ENCODE measurements at places on chromosomes 12 and 14.

GRCh38 chr14:49550286-49551184, 35.6 kb downstream of the RPS29 start:
- H3K4me1 ChIP-seq = peaks cover 9% of the 10 kb centered on the region
- no peak overlapping the region for H3K4me3 ChIP-seq
- H3K27me3 ChIP-seq = no peaks in the 10 kb centered on the region
- DNase-seq = no peak
- H3K36me3 ChIP-seq = no peaks in the 10 kb centered on the region
- no peak overlapping the region for H3K27ac ChIP-seq

DNA sequence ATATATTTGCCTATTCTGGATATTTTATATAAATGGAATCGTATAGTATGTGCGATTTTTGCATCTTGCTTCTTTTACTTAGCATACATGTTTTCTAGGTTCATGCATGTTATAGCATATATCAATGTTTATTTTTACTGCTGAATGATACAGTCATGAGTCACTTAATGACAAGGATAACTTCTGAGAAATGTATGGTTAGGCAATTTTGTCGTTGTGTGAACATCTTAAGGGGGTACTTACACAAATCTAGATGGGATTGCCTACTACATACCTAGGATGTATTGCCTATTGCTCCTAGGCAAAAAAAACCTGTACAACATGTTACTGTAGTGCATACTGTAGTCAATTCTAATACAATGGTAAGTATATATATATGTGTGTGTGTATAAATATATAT, 8.8 kb downstream of the USP15 start:
- H3K36me3 ChIP-seq = no peaks in the 10 kb centered on the region
- peaks cover 20% of the 10 kb centered on the region for H3K4me1 ChIP-seq
- H3K27ac ChIP-seq = no peak overlapping the region

GRCh38 chr12:53097564-53098353, at the start of gene IGFBP6:
Gene IGFBP6 (plus strand): TSS chr12:53097667. CDS start chr12:53097718, 51 bp downstream.
- peaks cover 4% of the 10 kb centered on the region for H3K36me3 ChIP-seq
- peaks cover 41% of the 10 kb centered on the region for H3K4me1 ChIP-seq
- peaks cover 1% of the 10 kb centered on the region for H3K27me3 ChIP-seq
- DNase-seq = peak; percentile 58
- peak within 1 kb of the TSS; percentile 74 for H3K4me3 ChIP-seq

GRCh38 chr12:40175045-40175444, 49.8 kb upstream of the LRRK2 start:
- no peaks in the 10 kb centered on the region for H3K36me3 ChIP-seq
- no peak overlapping the region for H3K4me3 ChIP-seq
- no peaks in the 10 kb centered on the region for H3K27me3 ChIP-seq
- no peak overlapping the region for H3K27ac ChIP-seq

GRCh38 chr12:82627799-82628198, 58.9 kb upstream of the TMTC2 start:
- no peak overlapping the region for H3K4me3 ChIP-seq
- no peaks in the 10 kb centered on the region for H3K36me3 ChIP-seq
- DNase-seq = no peak
- H3K4me1 ChIP-seq = no peaks in the 10 kb centered on the region

DNA sequence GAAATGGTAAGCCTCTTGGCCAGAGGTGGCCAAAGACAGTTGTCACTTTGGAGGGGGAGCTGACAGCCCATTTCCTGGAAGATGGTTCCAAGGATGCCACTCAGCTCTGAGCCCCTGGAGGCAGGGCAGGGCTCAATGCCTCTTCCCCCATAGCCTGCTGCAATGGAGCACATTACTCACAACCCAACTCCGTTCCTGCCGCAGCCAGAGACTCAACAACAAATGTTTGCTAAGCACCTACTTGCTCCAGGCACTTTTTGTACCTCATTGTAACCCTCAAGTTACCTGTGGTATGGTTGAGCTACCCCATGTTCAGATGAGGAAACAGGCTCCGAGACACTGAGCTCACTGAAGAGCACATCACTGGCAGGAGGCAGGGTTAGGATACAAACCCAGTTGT, 19.5 kb downstream of the IRF2BPL start:
- DNase-seq = no peak
- no peaks in the 10 kb centered on the region for H3K36me3 ChIP-seq
- H3K4me3 ChIP-seq = no peak overlapping the region
- peak overlapping the region; percentile 92 for H3K27ac ChIP-seq

DNA sequence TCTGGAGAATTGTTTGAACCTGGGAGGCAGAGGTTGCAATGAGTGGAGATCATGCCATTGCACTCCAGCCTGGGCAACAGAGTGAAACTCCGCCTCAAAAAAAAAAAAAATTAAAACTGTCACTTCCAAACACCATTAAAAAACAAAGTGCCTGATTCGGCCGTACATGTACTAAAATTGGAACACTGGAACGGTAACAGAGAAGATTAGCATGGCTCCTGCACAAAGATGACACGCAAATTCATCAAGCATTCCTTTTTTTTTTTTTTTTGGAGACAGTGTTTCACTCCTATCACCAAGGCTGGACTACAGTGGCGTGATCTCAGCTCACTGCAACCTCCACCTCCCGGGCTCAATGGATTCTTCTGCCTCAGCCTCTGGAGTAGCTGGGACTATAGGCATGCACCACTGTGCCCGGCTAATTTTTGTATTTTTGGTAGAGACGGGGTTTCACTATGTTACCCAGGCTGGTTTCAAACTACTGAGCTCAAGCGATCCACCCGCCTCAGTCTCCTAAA, 40.2 kb upstream of the SINHCAF start:
- no peaks in the 10 kb centered on the region for H3K36me3 ChIP-seq
- DNase-seq = no peak
- peaks cover 48% of the 10 kb centered on the region for H3K4me1 ChIP-seq
- no peak overlapping the region for H3K4me3 ChIP-seq
- H3K27me3 ChIP-seq = no peaks in the 10 kb centered on the region
- H3K27ac ChIP-seq = no peak overlapping the region

DNA sequence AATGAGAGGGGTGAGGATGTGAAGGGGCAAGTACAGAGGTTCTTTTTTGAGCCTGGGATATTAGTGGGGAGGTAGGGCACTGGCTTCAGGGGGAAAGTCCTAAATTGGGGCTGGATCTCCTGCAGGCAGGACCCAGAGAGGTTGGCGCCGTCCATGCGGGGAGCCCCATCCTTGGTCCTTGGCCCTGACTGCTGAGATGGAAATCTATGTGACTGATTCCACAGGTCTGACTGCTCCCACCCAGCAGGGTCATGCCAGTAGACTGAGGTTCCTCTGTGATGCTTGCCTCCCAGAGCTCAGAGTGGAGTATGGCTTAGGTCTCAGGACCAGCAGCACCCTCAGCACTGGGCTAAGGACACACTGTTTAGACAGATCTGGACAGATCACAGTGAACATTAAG, 988.6 kb upstream of the TMEM132C start:
- no peak overlapping the region for H3K27ac ChIP-seq
- DNase-seq = no peak
- no peaks in the 10 kb centered on the region for H3K36me3 ChIP-seq

- H3K27me3 ChIP-seq = no peaks in the 10 kb centered on the region
- H3K36me3 ChIP-seq = peaks cover 29% of the 10 kb centered on the region
- no peak for DNase-seq
Observed at GRCh38 chr12:57793920-57794319, 11.3 kb downstream of the TSFM start.

DNA sequence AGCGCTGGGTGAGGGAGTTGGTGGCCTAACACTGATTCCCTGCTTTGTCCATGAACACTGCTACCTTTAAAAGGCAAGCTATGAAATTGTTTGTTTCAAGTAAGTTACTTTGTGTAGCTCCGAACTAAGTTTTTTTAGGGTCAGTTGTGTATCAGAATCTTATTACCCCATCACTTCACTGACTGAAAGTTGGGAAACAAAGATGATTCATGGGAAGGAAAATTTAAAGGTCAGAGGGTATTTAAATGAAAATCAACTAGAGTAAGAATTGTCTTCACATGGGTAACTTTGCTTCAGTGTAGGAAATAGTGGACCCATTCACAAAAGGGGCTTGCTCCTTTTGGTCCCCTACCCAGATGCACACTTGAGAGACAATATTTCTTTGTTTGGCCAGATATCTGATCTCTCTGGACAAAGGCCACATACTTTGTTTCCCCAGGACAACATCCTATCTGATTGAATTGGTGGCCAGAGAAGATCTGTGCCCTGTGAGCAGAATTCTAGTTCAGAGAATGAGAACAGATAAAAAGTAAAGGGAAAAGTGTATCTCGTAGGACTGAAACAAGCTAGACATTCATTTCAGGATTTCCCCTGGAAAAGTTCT, 53.5 kb downstream of the RAB35 start:
- DNase-seq = no peak
- peak overlapping the region; percentile 95 for H3K27ac ChIP-seq
- H3K36me3 ChIP-seq = no peaks in the 10 kb centered on the region

DNA sequence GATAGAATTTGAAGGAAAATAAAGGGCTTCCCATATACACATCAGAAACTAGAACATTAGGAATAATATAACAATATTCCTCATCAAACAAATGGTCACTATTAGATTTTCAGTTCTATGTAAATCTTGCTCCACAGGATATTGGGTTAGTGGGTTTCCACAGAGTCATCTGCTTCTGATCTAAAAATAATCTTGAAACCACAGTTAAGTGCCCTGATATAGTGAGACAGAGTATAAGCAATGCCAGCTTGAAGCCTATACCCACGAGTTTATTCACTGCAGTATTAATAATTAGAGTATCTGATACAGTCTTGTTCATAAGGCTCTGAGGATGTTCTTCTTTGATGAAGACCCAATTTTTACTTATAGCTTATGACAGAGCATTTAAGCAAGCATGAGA, 74.5 kb upstream of the ATF7IP start:
- no peak overlapping the region for H3K4me3 ChIP-seq
- H3K4me1 ChIP-seq = no peaks in the 10 kb centered on the region
- no peaks in the 10 kb centered on the region for H3K27me3 ChIP-seq
- no peak for DNase-seq
- H3K27ac ChIP-seq = no peak overlapping the region

DNA sequence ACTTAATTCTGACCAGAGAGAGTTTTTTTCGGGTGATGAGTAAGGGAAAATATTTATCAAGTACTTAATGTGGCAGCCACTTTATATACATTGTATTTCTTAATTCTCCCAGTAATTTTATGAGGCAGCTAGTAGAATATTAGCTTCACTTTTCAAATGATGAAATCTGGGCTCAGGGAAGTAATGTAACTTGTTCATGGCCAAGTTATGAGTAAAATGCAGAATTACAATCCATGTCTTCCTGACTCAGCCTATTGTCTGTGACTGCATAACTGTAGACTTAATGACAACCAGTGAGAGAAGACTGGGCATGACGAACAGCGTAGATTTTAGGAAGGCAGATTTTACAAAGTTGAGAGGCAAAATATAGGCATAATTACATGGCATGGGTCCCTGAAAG, 106.7 kb upstream of the MIS18BP1 start:
- no peaks in the 10 kb centered on the region for H3K27me3 ChIP-seq
- no peak for DNase-seq
- no peak overlapping the region for H3K4me3 ChIP-seq

GRCh38 chr14:56092763-56093162, 25.4 kb upstream of the PELI2 start:
- H3K4me1 ChIP-seq = peaks cover 26% of the 10 kb centered on the region
- H3K27me3 ChIP-seq = no peaks in the 10 kb centered on the region
- no peak overlapping the region for H3K27ac ChIP-seq

- H3K36me3 ChIP-seq = no peaks in the 10 kb centered on the region
- DNase-seq = no peak
- H3K4me3 ChIP-seq = peak overlapping the region; percentile 93
- H3K27ac ChIP-seq = peak overlapping the region; percentile 98
Observed at GRCh38 chr14:39265033-39265432, 31.3 kb downstream of the MIA2 start.

DNA sequence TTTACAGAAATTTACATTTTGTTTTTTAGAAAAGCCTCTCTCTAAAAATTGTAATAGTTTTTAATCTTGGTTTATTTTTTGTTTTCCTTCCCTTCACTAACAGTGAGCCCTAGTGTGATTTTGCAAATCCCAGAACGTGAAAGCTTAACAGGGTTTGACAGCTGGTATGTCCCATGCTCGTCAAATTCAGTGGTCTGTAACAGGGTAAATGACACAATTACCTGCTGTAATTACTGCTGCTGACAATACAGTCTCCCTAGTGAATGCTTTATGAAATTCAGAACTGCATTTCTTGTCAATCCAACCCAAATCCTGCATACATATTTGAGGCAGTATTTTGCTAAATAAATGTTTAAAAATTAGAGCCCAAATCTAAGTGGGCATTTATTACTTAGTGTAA, 249.2 kb downstream of the NELL2 start:
- H3K27me3 ChIP-seq = no peaks in the 10 kb centered on the region
- no peak overlapping the region for H3K27ac ChIP-seq
- no peak overlapping the region for H3K4me3 ChIP-seq
- H3K36me3 ChIP-seq = no peaks in the 10 kb centered on the region
- DNase-seq = no peak

GRCh38 chr12:2575245-2575644, 219.5 kb upstream of the FKBP4 start:
- peaks cover 5% of the 10 kb centered on the region for H3K36me3 ChIP-seq
- no peak for DNase-seq
- peaks cover 5% of the 10 kb centered on the region for H3K27me3 ChIP-seq
- no peak overlapping the region for H3K27ac ChIP-seq

- DNase-seq = no peak
- peaks cover 20% of the 10 kb centered on the region for H3K36me3 ChIP-seq
- peak overlapping the region; percentile 8 for H3K27ac ChIP-seq
- H3K27me3 ChIP-seq = no peaks in the 10 kb centered on the region
Observed at GRCh38 chr12:79624378-79624777, 66.4 kb downstream of the PAWR start.

DNA sequence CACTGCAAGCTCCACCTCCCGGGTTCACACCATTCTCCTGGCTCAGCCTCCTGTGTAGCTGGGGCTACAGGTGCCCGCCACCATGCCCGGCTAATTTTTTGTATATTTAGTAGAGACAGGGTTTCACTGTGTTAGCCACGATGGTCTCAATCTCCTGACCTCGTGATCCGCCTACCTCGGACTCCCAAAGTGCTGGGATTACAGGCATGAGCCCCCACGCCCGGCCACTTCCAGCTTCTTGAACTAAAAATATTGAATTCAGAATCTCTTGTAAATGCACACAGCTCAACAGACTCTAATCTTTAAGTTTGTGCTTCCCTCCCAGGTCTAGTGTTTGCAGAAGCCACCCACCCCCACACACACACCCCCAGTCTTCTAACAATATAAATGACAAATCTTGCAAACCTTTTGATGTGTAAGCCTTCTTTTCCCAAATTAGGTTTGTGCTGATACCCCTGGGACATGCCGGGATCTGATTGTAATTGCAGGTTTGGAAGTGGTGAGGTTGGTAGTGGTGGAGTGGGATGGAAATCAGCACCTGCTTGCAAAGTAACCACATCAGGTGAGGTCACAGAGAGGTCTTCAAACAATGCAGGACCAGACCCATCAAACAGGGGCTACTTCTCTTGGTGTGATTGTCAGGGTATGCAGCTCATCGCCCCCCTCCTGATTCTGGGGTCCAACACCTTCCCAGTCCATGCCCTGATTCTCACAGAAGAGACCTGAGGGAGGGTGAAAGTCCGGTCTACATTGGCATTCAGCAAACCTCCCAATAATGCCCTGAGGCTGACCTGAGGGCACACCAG, 51.4 kb upstream of the GPR132 start:
- peaks cover 1% of the 10 kb centered on the region for H3K36me3 ChIP-seq
- peak overlapping the region; percentile 41 for H3K27ac ChIP-seq
- no peaks in the 10 kb centered on the region for H3K27me3 ChIP-seq
- H3K4me3 ChIP-seq = no peak overlapping the region
- no peak for DNase-seq
- H3K4me1 ChIP-seq = peaks cover 49% of the 10 kb centered on the region

GRCh38 chr12:93722835-93723567, 45.8 kb downstream of the CRADD start:
- no peak for DNase-seq
- H3K27ac ChIP-seq = no peak overlapping the region
- no peaks in the 10 kb centered on the region for H3K27me3 ChIP-seq
- H3K36me3 ChIP-seq = peaks cover 21% of the 10 kb centered on the region
- H3K4me1 ChIP-seq = no peaks in the 10 kb centered on the region

All from mesothelial cell of epicardium (in vitro differentiated cells).